ENCODE measurements at places on chromosomes 16 and 17. TPM values are rescaled to one million over a fixed set of nuclear protein-coding genes. Genes with fewer than 3 reads are reported as not detected.
A peak's percentile ranks its signal among the peaks of the same experiment; 100 is the strongest.

DNA sequence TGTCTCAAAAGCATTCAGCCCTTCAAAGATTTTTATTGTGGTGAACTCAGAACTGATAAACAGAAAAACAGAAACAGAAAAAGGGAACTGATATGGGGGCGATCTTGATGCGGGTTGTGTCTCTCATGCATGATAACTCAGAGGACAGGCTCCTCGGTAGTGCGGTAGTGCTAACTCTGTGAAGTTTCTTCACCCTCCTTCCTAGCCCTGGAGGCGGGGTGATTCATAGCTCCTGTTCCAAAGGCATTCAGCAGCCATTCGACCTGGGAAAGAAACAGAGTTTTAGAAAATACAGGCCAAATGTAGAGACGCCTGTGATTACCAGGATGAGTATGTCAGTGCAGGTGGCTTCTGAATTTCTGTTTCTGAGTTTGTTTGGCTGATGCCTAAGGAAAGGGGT is 5.5 kb upstream of the MAF start:
- DNase-seq, result no peak

Gene HASPIN
- total RNA-seq, result 1.1 TPM

DNA sequence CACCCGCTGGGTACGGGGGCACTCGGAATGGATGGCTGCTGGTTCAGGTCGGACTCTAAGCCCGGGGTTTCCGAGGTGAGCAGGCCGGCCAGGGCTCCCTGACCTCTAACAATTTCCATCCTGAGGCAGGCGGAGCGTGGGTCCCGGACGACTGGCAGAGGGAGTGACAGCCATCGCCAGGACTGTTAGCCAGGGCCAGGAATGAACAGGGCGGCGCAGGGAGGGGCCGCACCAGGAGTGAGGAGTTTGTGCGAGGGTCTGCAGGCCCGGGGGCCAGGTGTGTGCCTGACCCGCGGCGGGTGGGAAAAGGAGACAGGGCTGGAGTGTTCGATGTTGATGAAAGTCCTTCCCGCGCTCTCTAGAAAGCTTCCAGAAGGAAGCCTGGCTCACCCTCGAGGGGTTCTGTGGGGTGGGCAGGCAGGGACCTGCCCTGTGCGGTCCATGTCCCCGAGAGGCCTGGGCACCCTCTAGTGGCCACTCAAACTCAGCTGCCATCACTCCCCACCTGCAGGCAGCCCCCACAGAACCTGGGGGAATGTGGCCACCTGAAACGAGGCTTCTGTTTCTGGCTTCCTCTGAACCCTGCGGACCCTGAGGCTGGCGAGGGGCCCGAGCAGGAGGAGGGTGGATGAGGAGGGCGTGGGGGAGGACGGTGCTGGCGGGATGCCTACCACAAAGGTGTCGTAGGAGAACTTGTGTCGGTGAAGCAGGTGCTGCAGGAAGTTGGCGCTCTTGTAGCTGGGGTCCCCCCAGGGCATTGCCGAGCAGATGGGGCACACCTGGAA is 8.2 kb downstream of the RNF166 start:
- DNase-seq, result no peak

DNA sequence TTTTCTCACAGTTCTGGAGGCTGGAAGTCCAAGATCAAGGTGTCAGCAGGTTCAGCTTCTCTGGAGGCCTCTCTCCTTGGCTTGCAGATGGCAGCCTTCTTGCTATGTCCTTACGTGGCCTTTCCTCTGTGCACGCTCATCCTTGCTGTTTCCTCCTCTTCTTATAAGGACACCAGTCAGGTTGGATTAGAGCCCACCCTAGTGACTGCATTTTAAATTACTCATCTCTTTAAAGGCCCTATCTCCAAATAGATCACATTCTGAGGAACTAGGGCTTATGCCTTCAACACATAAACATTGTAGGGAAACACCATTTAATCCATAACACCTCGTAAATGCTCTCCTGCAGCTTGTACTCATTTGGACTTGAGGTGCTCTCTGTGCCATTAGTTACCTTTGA is 36.3 kb downstream of the DHRS7C start:
- no peak for DNase-seq

Gene PPL
- 10.8 TPM for total RNA-seq

- no peak for DNase-seq
Measured at GRCh38 chr17:40951011-40951622, 13.7 kb upstream of the KRT23 start.

DNA sequence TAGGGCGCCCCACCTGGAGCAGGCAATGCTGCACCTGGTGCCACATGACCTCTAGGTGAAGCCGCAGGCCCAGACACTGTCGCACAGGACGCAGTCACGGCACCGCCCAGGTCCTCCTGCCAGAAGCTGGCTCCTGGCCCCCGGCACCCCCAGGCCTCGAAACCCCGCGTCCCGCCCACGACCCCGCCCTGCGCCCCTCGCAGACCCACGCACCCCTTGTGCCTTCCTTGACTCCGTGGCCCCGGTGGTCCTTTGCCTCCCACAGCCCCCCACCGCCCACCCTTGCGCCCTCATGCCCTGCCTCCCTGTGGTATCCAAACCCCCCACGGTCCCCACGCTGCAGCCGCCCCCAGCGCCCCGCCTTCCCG is 6.3 kb upstream of the C1QTNF8 start:
- DNase-seq, result no peak

DNA sequence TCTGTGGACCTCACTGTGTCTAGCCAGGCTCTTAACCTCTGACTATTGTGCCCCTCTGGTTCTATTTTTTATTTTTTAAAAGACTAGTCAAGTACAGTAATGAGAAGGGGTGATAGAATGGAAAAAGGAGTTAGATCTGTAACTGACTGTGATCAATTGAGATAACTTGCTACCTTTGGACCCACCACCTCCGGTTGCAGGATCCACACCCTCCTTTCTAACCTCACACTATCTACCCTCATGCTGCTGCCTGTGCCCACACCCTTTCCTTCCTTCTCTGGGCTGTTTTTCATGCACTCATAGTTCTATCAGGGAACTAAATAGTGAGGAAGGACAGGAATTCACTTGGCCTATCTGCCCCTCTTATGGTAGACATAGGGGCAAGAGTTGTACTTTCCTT is 172.3 kb downstream of the KATNIP start:
- peak; percentile 41 for DNase-seq

DNA sequence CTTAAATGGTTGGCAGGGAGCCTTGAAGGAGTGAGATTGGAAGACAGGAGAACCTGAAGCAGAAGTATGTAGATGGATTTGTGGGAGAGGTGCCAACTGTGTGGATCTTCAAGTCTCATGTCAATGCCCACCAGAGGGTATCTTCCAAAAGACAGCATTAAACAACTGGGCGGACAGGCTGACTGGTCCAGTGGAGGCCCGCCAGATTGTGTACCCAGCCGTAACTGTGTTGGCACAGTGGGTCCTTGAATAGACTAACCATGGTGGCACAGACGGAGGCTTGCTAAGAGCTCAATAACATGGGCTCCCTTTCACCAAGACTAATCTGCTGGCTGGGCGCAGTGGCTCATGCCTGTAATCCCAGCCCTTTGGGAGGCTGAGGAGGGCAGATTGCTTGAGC is 24.2 kb upstream of the RBBP6 start:
- DNase-seq, result no peak

- peak; percentile 64 for DNase-seq
Measured at GRCh38 chr17:72422505-72423285, 301.9 kb downstream of the SOX9 start.

GRCh38 chr16:30570636-30571444 is 674 bp downstream of the ZNF688 start:
- DNase-seq, result peak; percentile 47

- DNase-seq, result no peak
Measured at GRCh38 chr16:89268987-89269735, 51.7 kb downstream of the ZNF778 start.

- peak; percentile 46 for DNase-seq
Measured at GRCh38 chr17:60138769-60139437, 10.9 kb upstream of the CA4 start.

- DNase-seq, result no peak
Measured at GRCh38 chr16:3810198-3810664, 70.3 kb downstream of the CREBBP start.

DNA sequence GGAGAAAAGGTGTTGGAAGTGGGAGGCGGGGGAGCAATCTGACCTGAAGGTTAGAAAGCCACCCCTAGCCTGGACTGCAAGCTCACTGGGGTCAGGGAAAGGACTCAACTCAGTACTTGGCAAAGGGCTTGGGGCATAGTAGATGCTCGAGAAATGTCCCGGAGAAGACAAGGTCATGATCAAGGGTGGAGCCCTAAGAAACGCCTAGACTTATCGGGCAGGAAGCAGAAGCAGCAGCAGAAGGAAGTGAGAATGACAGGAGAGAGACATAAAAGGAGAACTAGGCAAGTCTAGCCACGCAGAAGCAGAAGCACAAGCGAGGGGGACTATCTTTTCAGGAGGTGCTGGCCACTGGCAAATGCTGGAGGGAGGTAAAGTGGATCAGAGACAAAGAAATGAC is 10.2 kb downstream of the COTL1 start:
- no peak for DNase-seq

Gene OR1A1
- not detected for total RNA-seq

Gene CHRNE
- total RNA-seq, result 1.3 TPM

GRCh38 chr17:37740915-37741314 is 3.9 kb downstream of the HNF1B start:
- no peak for DNase-seq

GRCh38 chr17:43215341-43215740 is 3.7 kb downstream of the TMEM106A start:
- DNase-seq, result no peak

Gene AIPL1
- not detected for total RNA-seq

Gene CCL1
- not detected for total RNA-seq

DNA sequence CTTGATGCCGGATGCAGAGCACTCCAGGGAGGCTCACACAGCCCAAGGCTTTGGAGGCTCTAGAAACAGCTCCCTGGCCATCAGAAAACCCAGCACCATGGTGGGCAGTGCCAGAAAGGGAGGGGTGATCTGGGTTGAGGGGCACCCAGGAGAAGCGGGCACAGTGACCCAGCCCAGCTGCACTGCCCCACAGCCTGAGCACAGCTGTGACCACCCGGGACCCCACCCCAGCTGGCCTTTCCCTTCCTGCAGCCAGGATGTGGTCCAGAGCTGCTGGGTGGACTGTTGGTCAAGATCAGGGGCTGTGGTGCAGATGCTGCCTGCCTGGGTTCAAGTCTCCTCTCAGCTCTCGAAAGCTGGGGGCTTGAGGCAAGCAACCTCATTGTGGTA is 223.1 kb downstream of the ZNF423 start:
- no peak for DNase-seq

GRCh38 chr17:83173914-83174361 is 94.5 kb downstream of the METRNL start:
- DNase-seq, result no peak

GRCh38 chr17:56172517-56172982 is 19.3 kb downstream of the ANKFN1 start:
- no peak for DNase-seq

Gene CDH15
- total RNA-seq, result not detected

- DNase-seq, result peak; percentile 43
Measured at GRCh38 chr16:57377080-57377841, 5.0 kb downstream of the CX3CL1 start.

DNA sequence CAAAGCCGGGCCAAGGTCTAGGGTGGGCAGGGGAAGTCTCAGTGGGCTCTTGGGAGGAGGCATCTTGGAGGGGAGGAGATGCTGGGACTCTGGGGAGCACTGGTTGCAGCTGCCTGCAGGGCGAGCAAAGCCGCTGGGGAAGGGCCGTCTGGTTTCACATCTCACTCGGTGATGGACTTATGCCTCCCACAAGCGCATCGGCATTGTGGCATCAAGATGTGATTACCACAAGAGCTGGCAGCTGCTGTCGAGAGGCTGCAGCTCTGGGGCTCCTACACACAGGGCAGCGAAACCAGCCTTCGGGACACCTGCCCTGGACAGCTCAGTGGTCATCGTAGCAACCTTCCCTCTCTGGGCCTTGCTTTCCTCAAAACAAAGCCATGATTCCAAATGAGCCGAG is 3.1 kb upstream of the KCNJ12 start:
- no peak for DNase-seq

GRCh38 chr16:8175411-8175810 is 414.9 kb downstream of the TMEM114 start:
- no peak for DNase-seq

GRCh38 chr17:19347323-19348080 is 15.0 kb downstream of the B9D1 start:
- DNase-seq, result peak; percentile 39

GRCh38 chr16:56370875-56371659 is 54.3 kb downstream of the AMFR start:
- DNase-seq, result no peak

Gene DNASE1L2
- total RNA-seq, result 0.87 TPM

Gene KRT24
- 2.0 TPM for total RNA-seq

Gene PDPR
- total RNA-seq, result 21.0 TPM

GRCh38 chr17:39069114-39069756 is 82.2 kb downstream of the PLXDC1 start:
- peak; percentile 40 for DNase-seq

GRCh38 chr16:23403547-23403946 is 49.4 kb downstream of the COG7 start:
- DNase-seq, result no peak

Gene ABCA10
- total RNA-seq, result 6.1 TPM

GRCh38 chr17:76630151-76630550 is 13.4 kb downstream of the ST6GALNAC1 start:
- DNase-seq, result no peak

GRCh38 chr16:31253642-31254045 is 6.1 kb upstream of the ITGAM start:
- peak; percentile 13 for DNase-seq

DNA sequence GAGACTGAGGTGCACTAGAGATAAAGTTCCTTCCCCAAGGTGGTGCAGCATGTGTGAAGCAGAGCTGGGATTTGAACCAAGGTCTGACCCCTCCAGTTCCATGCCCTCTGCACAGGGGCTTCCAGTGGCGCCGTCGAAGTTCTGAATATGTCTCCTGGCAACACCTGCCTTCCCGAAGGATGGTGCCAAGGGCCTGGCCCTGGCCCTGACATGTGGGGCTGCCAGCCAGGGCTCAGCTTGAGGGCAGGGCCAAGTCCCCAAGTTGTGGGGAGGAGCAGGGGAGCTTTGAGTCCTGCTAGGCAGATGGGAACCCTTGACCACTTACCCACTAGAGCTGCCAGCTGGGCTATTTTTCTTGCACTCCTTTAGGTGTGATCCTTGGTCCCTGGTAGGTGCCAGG is 56.4 kb downstream of the NKD1 start:
- DNase-seq, result no peak

Gene C1QTNF8
- not detected for total RNA-seq

- DNase-seq, result no peak
Measured at GRCh38 chr17:49382556-49382955, 20.5 kb upstream of the ZNF652 start.

Gene HBQ1
- not detected for total RNA-seq
